ENCODE measurements at places on chromosomes 12 and 14.

DNA sequence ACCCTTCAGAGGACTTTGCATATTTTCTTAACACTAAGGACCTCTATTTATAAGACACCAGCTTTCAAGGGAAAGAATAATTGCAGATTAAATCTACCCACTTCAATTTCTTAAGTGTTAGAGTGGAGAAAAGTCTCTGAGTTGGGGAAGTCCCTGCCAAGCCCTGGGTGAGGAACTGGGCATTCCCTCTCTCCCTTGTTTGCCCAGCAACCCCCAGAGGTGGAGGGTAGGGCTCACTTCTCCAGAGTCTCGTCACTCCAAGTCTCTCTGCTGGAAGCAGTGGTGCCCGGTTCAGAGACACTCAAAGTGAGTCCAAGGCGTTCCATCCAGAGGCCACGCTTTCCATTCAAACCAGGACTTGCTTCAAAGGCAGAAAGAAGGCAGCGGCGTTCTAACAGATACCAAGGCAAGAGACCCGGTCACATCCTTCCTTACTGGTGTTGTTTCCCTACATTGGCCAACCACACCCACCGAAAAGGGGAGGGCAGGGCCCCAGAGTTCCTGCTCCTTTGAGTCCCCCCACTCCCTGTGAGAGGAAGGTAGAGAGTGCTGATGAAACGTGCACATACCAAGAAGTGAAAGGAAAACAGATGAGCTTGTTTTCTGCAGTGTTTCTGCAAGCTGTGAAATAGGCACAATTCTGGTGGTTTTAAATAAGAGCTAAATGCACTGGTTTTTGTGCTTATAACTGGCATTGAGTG, 6.1 kb upstream of the BDKRB2 start:
- peak; percentile 21 for DNase-seq

DNA sequence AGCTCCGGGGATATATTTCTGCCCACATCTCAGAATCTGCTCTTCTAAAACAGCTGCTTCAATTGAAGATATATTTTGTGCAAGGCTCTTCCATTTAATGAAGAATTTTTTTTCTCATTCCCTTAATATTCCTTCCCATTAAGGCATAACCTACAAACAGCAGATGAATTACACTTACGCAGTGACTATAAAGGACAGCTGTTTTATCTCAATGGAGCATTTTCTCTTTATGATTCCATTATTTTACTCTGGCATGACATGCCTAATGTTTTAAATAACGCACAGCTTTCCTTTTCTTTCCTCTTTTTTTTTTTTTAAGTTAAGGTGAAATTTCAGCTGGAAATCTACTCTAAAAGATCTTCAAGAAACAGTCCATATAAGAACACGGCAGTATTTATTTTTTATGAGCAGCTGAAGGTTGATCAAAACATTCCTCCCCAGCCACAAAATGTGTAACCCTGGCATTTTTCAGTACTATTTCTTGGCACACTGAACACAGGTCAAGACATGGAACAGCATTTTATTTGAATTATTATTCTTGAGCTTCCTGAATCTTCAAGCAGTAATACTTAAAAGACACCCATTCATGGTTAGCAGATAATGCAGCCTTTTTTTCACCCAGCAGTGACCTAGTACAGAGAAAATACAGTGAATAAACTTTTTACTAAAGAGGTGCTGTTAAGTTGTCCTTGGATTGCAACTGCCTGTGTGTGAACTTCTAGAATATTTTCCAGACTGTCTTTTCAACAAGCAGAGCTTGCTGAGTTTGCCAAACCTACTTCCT, 118.1 kb upstream of the FOXN3 start:
- no peak for DNase-seq

- no peak for DNase-seq
These were observed 38.5 kb downstream of the EP400 start for GRCh38 chr12:131988054-131988796.

GRCh38 chr12:100778967-100779590, 15.5 kb upstream of the ANO4 start:
- DNase-seq, result no peak

- DNase-seq, result no peak
These were observed 392.0 kb downstream of the RPL10L start for GRCh38 chr14:46259536-46259935.

GRCh38 chr12:57815177-57816000, 3.1 kb downstream of the AVIL start:
- no peak for DNase-seq

- DNase-seq, result no peak
These were observed 13.0 kb upstream of the GPR68 start for GRCh38 chr14:91257328-91258010.

Data from activated CD4-positive, alpha-beta T cell treated with anti-CD3 and anti-CD28 coated beads for 36 hours (primary cell).